ENCODE measurements at places on chromosomes 2 and 18.

DNA sequence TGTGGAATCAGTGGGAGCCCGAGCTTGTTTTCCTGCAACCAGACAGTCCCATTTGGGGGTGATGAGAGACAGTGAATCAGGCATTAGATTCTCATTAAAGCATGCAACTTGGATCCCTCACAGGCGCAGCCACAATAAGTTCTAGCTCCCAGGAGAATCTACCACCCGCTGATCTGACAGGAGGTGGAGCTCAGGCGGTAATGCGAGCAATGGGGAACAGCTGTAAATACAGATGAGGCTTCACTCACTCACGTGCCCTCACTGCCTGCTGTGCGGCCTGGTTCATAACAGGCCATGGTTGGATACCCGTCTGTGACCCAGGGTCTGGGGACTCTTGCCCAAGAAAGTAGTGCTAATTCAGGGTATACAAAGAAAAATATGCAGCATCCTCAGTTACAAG is 144.8 kb upstream of the RGPD4 start:
- no peak for DNase-seq

GRCh38 chr2:237763812-237764211 is 34.8 kb upstream of the RBM44 start:
- no peak for DNase-seq

DNA sequence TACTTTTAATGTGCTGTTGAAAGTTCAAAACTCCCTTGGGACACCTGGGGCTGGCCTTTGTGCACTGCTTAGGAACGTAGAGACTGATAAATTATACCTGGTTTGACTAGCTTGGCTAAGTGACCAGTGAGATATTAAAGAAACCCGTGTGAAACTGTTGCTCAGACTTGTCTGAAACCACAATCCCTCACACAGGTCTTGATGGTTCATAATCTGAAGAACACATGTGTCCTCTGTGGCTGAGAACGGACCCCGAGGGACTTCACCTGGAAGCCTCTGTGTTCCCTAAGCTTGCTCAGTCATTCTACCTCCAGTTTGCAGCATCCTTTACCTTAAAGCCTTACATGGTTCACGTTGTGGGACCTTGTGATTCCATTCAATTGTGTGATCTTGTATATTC is 218.8 kb downstream of the CBLN2 start:
- no peak for DNase-seq

GRCh38 chr2:145086910-145087309 is 567.0 kb upstream of the ZEB2 start:
- no peak for DNase-seq

DNA sequence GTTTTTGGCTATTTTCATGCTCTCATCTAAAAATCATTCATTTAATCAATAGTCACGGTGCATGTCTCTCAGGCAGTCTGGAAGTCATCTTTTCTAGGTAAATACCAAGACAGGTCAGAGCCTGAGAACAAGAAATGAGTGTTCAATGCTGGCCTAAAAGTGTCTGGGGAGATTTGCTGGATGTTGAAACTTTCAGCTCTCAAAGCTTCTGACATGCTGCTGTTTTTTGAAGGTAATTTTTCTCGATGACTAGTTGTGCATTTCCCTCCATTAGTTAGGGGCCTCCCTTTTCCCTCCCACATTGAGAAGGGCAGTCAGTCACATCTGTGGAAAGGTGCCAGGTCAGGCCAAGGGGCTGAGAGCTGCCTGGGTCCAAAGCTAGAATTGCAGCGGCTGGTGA is 115.6 kb downstream of the LPIN1 start:
- no peak for DNase-seq

Measured in endothelial cell of umbilical vein (primary cell).